ENCODE measurements at places on chromosomes 16 and 17.
A peak's percentile ranks its signal among the peaks of the same experiment; 100 is the strongest.

GRCh38 chr17:43714465-43715149 lies 44.0 kb downstream of the SOST start:
- H3K36me3 ChIP-seq: no peaks in the 10 kb centered on the region
- no peak overlapping the region for H3K27ac ChIP-seq
- H3K4me3 ChIP-seq: peak overlapping the region; percentile 48
- peaks cover 17% of the 10 kb centered on the region for H3K4me1 ChIP-seq
- no peak for DNase-seq

GRCh38 chr17:48014595-48015111 lies 22.9 kb downstream of the COPZ2 start:
- no peak for DNase-seq
- H3K27ac ChIP-seq: no peak overlapping the region
- peaks cover 35% of the 10 kb centered on the region for H3K27me3 ChIP-seq
- H3K36me3 ChIP-seq: no peaks in the 10 kb centered on the region

- H3K4me3 ChIP-seq: peak overlapping the region; percentile 94
- peaks cover 82% of the 10 kb centered on the region for H3K36me3 ChIP-seq
These were observed 5.9 kb upstream of the CD68 start for GRCh38 chr17:7573324-7574080.

GRCh38 chr16:31331141-31331764 lies 23.7 kb upstream of the ITGAX start:
- H3K36me3 ChIP-seq: no peaks in the 10 kb centered on the region
- peaks cover 10% of the 10 kb centered on the region for H3K27me3 ChIP-seq
- no peak overlapping the region for H3K27ac ChIP-seq
- H3K4me1 ChIP-seq: peaks cover 5% of the 10 kb centered on the region
- DNase-seq: peak; percentile 61
- H3K4me3 ChIP-seq: peak overlapping the region; percentile 52

DNA sequence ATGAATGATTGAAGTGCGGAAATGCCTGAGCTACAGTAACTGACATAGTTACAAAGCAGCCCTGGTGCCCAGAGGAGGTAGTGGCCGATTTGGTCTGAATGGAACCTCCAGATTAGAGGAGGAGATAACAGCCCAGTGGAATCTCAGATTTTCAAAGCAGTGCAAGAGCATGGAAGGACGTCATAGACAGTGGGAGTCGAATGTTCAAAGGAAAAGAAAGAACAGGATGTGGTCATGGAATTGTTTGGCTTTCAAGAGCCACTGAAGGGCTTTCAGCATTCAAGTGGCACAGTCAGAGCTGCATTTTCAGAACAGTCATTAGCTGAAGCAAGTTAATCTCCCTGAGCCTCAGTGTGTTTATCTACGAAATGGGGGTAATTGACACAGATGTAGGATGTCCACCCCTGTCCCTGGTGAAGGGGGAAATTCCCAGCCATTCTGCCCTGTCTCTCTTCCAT lies 104.6 kb upstream of the CACNG3 start:
- peak; percentile 42 for DNase-seq
- H3K27ac ChIP-seq: peak overlapping the region; percentile 87
- peaks cover 48% of the 10 kb centered on the region for H3K4me1 ChIP-seq
- no peaks in the 10 kb centered on the region for H3K27me3 ChIP-seq
- H3K36me3 ChIP-seq: peaks cover 39% of the 10 kb centered on the region

DNA sequence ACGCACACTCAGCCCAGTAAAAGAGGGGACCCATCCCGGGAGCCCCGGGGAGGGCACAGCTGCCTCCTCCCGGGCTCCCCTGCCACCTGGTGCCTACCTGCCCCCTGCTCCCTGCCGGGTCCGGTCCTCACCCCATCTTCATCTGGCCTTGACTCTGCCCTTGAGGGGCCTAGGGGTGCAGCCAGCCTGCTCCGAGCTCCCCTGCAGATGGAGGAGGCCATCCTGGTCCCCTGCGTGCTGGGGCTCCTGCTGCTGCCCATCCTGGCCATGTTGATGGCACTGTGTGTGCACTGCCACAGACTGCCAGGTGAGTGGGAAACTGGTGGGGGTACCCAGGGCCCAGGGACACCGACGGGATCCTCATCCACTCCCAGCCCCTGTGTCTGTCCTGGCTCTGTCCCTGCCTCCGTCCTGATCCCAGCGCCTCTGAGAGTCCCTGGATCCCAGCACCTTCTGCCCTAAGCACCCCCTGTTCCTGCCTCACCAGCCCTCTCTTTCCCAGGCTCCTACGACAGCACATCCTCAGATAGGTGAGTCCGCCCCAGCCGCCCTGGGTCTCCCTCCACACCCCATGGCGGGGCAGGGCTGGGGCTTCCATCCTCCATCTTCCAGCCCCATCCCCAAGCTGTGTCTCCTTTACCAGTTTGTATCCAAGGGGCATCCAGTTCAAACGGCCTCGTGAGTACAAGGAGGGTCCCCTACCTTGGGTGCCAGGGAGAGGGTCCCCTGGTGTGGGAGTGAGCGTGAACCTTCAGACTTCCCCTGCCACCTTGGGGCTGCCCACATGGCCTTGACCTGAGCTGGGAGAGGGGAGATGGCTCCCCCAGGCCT lies 574 bp downstream of the LAT start:
- H3K27me3 ChIP-seq: no peaks in the 10 kb centered on the region
- H3K27ac ChIP-seq: peak overlapping the region; percentile 89
- peak; percentile 49 for DNase-seq
- peak overlapping the region; percentile 99 for H3K4me3 ChIP-seq
- peaks cover 51% of the 10 kb centered on the region for H3K4me1 ChIP-seq
- H3K36me3 ChIP-seq: peaks cover 82% of the 10 kb centered on the region

DNA sequence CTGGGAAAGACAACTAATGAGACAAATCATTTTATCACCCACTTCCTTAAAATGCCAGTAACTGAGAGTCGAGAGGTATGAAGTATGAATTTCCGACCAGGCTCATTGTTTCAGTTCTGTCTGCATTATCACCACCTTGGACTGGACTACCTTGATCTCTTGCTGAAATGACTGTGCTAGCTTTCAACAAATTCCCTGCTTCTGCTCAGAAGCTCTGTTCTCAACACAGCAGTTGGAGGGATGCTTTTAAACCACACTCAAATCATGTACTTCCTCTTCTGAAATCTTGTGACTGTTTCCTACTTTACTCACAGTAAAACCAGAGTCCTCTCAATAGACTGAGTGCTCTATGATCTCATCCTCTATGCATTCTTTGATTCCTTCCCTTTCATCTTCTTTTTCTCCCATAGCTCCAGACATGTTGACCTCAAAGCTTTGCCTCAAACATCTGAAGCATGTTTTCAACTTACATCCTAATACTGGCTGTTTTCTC lies 195.8 kb downstream of the KCNJ2 start:
- no peaks in the 10 kb centered on the region for H3K36me3 ChIP-seq
- no peak overlapping the region for H3K27ac ChIP-seq
- H3K4me1 ChIP-seq: peaks cover 6% of the 10 kb centered on the region
- no peak for DNase-seq
- no peak overlapping the region for H3K4me3 ChIP-seq
- H3K27me3 ChIP-seq: peaks cover 17% of the 10 kb centered on the region

DNA sequence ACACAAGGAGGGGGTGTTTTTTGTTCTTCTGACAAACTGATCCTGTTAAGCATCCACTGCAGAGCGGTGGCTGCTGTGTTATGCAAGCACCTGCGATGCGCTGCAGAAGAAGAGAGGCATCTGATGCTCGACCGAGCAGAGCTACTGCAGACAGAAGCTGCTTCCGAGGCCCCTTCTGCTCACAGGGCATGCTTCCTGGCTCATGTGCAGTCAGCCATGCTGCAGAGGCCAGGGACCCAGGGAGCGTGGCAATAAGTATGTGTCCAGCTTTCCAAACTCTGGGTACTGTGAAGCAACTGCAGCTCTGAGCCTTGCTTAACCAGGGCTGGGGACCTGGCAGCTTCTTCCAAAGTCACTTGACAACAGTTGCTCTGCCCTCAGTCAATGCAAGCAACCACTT lies 448.6 kb upstream of the RBFOX1 start:
- no peak overlapping the region for H3K27ac ChIP-seq
- no peaks in the 10 kb centered on the region for H3K4me1 ChIP-seq
- H3K27me3 ChIP-seq: no peaks in the 10 kb centered on the region
- H3K4me3 ChIP-seq: no peak overlapping the region
- H3K36me3 ChIP-seq: no peaks in the 10 kb centered on the region

GRCh38 chr17:6297960-6298359 lies 137.0 kb downstream of the AIPL1 start:
- peaks cover 22% of the 10 kb centered on the region for H3K27me3 ChIP-seq
- H3K4me1 ChIP-seq: no peaks in the 10 kb centered on the region
- H3K27ac ChIP-seq: no peak overlapping the region
- no peak for DNase-seq
- no peak overlapping the region for H3K4me3 ChIP-seq
- no peaks in the 10 kb centered on the region for H3K36me3 ChIP-seq

DNA sequence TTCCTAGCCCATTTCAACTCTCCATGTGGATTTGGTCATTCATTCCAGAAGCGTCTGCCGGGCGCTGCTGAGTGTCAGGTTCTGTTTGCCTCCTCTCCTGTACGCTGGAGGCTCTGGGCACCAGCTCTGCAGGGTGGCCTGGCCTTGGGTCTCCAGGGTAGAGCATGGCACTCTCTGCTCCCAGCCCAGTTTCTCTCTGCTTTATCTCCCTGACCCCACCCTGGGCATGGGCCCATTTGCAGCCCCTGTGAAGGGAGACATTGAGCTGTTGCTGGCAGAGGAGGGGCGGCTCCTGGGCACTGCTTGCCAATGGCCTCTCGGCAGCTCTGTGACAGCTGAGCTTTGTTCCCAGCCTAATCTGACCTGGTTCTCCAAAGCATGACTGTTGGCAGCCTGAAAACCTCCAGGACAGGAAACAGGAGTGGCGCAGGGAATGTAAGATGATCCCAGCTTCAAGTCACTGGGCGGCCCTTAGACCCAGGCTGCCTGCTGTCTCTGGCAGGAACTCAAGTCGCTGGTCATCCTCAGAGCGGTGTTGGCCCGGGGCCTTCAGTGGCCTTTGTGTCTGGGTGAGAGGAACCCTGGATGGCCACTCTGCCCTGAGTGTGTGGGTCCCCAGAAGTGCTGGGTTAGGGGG lies 146.8 kb downstream of the SEC14L1 start:
- DNase-seq: no peak
- no peaks in the 10 kb centered on the region for H3K36me3 ChIP-seq
- H3K27me3 ChIP-seq: peaks cover under 1% of the 10 kb centered on the region
- H3K4me3 ChIP-seq: no peak overlapping the region
- H3K27ac ChIP-seq: no peak overlapping the region

DNA sequence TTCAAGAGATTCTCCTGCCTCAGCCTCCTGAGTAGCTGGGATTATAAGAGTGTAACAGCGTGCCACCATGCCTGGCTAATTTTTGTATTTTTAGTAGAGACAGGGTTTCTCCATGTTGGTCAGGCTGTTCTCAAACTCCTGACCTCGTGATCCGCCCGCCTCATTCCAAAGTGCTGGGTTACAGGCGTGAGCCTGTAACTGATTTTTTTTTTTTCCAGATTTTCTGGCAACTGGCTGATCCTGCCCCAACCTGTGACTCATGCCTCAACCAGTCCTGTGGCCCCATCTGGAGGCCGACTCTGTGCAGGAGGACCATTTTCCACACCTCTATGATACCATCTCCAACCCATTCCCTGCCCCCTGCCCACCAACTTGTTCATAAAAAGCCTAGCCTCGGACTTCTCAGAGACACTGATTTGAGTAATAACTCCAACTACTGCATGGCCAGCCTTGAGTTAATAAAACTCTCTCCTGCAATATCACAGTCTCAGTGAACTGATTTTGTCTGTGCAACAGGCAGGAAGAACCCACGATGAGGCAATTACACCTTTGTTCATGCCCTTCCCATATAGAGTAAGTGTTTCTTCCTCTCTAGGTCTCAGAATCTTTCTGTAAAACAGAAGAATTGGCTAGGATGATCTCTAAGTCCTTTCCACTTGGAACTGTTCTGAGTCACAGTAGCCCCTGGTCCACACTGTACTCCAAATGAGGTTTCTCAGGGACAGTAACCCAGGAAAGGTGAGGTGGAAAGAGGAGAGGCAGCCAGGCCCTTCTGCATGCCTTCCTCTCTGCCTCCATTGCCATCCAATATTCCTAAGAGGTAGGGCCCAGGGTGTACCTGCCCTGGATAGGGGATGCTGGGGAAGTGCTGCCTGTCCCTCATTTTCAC lies 8.8 kb upstream of the CNOT1 start:
- DNase-seq: peak; percentile 16
- no peak overlapping the region for H3K27ac ChIP-seq
- H3K4me1 ChIP-seq: no peaks in the 10 kb centered on the region
- no peaks in the 10 kb centered on the region for H3K36me3 ChIP-seq
- H3K4me3 ChIP-seq: no peak overlapping the region

GRCh38 chr17:1713878-1714426 lies 3.8 kb upstream of the TLCD2 start:
- no peak overlapping the region for H3K27ac ChIP-seq
- peaks cover 4% of the 10 kb centered on the region for H3K27me3 ChIP-seq
- DNase-seq: no peak
- peak overlapping the region; percentile 44 for H3K4me3 ChIP-seq

- H3K27ac ChIP-seq: no peak overlapping the region
- DNase-seq: no peak
- peaks cover 1% of the 10 kb centered on the region for H3K27me3 ChIP-seq
- H3K36me3 ChIP-seq: no peaks in the 10 kb centered on the region
- no peaks in the 10 kb centered on the region for H3K4me1 ChIP-seq
- no peak overlapping the region for H3K4me3 ChIP-seq
These were observed 68.8 kb upstream of the FBXO47 start for GRCh38 chr17:39036009-39036408.

DNA sequence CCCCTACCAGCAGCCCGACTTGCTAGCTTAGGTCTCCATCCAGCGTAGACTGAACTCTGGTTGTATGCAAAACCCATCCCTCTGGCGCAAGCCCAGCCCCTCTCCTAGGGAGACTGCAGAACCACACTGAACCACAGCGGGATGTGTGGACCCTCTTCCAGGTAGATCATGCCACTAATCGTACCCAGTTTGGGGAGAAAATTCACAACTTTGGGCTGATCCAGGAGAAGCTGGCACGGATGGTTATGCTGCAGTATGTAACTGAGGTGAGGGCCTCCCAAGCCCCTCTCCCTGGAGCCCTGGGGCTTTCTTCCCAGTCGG lies 3.2 kb downstream of the ACADVL start:
- H3K4me3 ChIP-seq: no peak overlapping the region
- no peak overlapping the region for H3K27ac ChIP-seq
- DNase-seq: no peak
- H3K36me3 ChIP-seq: peaks cover 28% of the 10 kb centered on the region
- H3K27me3 ChIP-seq: no peaks in the 10 kb centered on the region

DNA sequence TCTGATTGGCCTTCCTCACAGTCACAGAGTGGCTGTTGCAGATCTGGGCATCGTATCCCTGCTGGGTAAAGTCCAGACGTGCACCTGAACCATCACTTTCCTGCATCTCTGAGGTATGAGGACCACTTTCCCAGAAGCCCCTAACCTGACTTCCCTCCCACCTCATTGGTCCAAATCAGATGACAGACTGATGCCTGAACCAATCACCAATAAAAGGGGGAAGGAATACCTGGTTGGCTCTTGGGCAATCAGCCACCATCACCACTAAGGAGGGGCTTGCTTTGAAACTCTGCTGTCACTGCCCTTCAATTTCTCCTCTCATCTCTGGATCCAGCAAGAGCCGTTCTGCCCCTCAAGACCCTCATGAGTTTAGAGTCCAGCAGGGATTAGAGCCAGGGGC lies 13.6 kb upstream of the WFDC1 start:
- no peak overlapping the region for H3K4me3 ChIP-seq
- H3K27ac ChIP-seq: no peak overlapping the region
- peaks cover 2% of the 10 kb centered on the region for H3K27me3 ChIP-seq
- DNase-seq: no peak
- H3K36me3 ChIP-seq: no peaks in the 10 kb centered on the region
